Endothelial cell of umbilical vein (primary cell): ENCODE measurements at places on chromosomes 1 and 21. TPM values are rescaled to one million over a fixed set of nuclear protein-coding genes. Genes with fewer than 3 reads are reported as not detected.

The C1orf185 gene
- total RNA-seq = not detected in 2 replicates

The CNR2 gene
- not detected in 2 replicates for total RNA-seq

The SLC30A7 gene
- 38.6 and 39.0 TPM in 2 replicates for total RNA-seq

The SNX7 gene
- total RNA-seq = 36.0 and 37.9 TPM in 2 replicates

The S100A2 gene
- total RNA-seq = 4.0 and 4.4 TPM in 2 replicates

The LCE6A gene
- not detected in 2 replicates for total RNA-seq

The JAK1 gene
- 152 and 177 TPM in 2 replicates for total RNA-seq

The TTLL7 gene
- total RNA-seq = 4.9 and 11.7 TPM in 2 replicates
